ENCODE measurements at places on chromosomes 5 and 9. TPM values are rescaled to one million over a fixed set of nuclear protein-coding genes. Genes with fewer than 3 reads are reported as not detected.

GRCh38 chr5:66472010-66472409, 124.2 kb upstream of the MAST4 start:
- DNase-seq, result no peak

DNA sequence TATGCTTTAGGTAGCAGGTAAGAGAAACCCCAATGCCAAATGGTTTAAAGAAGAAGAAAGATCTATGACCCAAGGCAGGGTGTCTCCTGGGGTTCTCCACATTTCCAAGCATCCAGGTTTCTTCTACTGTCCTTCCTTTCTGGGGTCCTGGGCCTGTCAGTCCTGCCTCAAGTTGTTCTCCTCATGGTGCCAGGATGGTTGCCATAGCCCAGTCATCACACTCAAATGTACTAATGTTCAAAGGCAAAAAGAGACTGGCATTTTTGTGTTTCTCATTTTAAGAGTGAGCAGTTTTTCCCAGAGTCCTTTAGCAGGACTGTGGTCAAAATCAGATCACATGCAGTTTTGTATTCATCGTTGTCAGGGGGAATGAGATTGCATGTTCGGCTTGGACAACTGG, 59.9 kb upstream of the BOD1 start:
- DNase-seq, result no peak

- DNase-seq, result no peak
Observed at GRCh38 chr9:16571127-16571802, 299.2 kb downstream of the BNC2 start.

DNA sequence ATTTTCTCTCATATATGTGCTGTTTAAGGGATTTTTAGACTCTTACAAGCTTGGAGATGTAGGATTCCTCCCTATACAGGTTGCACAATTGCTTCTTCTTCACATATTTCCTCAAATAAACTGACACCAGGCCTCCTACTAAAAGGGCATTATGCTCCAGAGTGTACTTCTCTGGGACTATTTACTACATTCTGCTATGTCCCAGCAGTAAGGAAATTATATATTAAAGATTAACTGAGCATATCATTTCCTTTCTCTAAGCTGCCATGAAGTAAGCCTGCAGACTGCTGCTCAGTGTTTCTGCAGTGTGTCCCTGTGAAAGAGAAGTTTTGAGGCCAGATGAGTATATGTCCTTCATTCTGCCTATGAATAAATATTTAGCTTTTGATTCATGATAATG, 356.9 kb upstream of the NUDT12 start:
- no peak for DNase-seq

GRCh38 chr9:110753731-110754231, 85.2 kb downstream of the MUSK start:
- DNase-seq, result no peak

Gene TMEM167A
- 89.9 TPM for total RNA-seq

Gene CDKN2A
- 8.4 TPM for total RNA-seq

Gene BARHL1
- not detected for total RNA-seq

GRCh38 chr5:10762776-10763500, 1.9 kb upstream of the DAP start:
- DNase-seq, result no peak

DNA sequence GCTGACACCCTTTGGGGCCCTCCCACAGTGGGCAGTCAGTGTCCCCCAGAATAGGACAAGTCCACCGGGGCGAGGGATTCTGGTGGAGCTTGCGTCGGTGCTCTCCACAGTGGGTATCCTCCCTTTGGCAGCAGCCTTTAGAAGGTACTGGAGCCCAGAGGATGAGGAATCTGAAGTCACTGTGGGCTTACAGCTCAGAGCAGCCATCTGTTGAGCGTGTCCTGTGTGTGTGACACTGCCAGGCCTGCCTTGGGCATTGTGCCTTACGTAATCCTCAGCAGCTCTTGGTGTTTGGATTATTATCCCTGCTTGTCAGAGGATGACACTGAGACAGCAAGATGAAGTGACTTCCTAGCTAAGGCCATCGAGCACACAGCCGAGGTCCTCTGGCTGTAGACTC, 12.6 kb downstream of the URM1 start:
- no peak for DNase-seq

DNA sequence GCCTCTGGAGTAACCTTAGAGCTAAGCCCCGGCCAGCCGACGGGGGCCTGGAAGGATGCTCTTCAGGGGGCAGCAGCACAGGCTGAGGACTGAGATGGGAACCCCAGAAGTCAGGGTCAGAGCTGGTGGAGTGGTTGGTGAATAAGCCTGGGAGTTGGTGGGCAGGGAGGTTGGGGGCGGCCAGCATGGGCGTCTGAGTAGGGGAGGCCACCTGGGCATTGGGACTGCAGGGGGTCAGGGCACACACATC, 14.4 kb downstream of the NINJ1 start:
- no peak for DNase-seq

- no peak for DNase-seq
Observed at GRCh38 chr5:153340139-153340538, 150.3 kb upstream of the GRIA1 start.

Gene NSG2
- not detected for total RNA-seq

GRCh38 chr9:20568400-20568799, 53.9 kb downstream of the MLLT3 start:
- no peak for DNase-seq

Gene ELAVL2
- total RNA-seq, result not detected

GRCh38 chr5:155504606-155505005, 491.1 kb downstream of the KIF4B start:
- no peak for DNase-seq

- no peak for DNase-seq
Observed at GRCh38 chr9:15155323-15155722, 151.7 kb downstream of the TTC39B start.

- no peak for DNase-seq
Observed at GRCh38 chr5:67310169-67310568, 113.6 kb upstream of the CD180 start.

DNA sequence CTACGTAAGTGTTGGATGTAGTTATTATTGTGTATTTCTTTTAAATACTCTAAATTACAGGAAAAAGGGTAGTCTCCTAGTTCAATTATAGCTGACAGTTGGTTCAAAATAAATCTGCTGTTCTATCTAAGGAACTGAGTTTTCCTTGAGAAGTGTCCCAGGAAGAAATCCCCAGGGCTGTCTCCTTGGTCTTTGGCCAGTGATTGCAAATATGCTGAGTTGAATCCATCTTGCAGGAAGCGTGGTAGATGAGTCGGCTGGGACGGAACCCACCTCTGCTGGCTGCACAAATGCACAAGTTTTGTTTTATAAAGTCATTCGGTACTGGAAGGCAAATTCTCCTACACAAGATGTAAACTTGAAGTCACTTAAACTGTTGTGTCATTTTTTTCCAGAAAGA, 30.2 kb upstream of the HOMER1 start:
- no peak for DNase-seq

Gene HSD17B3
- total RNA-seq, result 1.1 TPM

DNA sequence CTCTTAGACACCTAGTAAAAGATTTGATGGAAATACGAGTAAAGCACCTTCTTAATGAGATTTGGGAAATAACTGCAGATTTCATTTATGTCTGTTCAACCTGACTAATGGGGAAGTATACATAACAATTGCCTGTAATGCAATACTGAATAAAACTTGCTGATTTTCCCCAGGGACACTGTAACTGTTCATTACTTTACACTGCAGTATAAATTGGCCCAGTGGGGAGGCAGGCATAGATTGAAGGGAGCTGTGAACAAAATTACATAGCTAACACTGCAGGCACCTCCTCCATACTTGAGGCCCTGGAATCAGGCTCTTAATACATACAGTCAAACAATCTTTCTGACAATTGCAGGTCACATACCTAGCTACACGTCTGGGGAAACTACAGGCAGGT, 216.2 kb downstream of the PTPRD start:
- no peak for DNase-seq

GRCh38 chr5:129172580-129172979, 78.0 kb downstream of the ISOC1 start:
- no peak for DNase-seq

Gene CTNNAL1
- total RNA-seq, result 35.2 TPM

Gene MAPKAP1
- total RNA-seq, result 71.5 TPM

DNA sequence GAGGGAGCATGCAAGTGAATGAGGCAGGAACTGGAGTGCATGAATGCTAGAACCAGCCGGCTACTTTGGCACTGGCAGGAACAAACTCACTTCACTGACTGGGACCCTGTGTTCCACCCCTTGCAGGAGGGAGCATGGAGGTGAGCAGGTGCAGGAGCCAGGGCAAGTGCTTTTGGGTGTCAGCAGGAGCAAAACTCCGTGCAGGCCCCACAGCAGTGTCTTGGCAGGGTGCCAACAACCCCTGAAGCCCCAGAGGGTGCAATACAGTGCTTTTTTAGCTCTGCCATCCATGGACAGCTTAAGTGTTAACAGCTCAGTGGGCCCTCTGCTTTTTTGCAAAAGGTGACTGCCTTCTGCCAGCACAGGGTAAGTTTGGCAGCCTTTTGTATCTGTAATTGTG, 245.8 kb upstream of the PCSK5 start:
- DNase-seq, result no peak

All from lower lobe of right lung (tissue), 2 donors.